ENCODE measurements at places on chromosomes 1 and 21.
A peak's percentile ranks its signal among the peaks of the same experiment; 100 is the strongest.

DNA sequence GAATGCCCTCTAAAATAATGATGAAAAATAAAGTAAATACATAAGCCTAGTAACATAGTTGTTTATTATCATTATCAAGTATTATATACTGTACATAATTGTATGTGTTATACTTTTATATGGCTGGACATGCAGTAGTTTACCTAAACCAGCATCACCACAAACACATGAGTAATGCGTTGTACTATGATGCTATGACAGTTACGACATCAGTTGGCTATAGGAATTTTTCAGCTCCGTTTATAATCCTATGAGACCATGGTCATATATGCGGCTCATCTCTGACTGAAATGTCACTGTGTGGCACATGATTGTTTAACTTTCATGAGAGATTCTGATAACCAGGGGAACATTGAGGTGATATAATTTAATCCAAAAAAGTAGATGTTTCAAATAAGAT, 352.1 kb downstream of the ST6GALNAC3 start:
- no peak for DNase-seq

DNA sequence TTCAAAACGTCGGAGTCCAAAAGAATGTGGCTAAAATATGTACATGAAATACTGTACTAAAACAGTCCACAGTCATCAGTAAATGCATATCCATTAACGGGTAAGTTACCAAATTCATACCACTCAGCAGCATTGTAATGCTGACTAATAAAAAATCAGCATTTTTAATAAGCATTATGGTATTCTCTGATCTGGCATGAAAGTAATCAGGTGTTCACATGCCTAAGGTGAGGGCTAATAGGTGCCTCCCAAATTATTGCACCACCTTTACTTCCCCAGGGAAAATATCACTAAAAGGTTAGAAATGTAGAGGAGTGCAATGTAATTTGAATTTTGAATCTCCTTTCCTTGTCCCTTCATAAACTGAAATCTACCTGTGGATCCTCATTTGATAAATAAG, 69.6 kb upstream of the PTGS2 start:
- no peak for DNase-seq

DNA sequence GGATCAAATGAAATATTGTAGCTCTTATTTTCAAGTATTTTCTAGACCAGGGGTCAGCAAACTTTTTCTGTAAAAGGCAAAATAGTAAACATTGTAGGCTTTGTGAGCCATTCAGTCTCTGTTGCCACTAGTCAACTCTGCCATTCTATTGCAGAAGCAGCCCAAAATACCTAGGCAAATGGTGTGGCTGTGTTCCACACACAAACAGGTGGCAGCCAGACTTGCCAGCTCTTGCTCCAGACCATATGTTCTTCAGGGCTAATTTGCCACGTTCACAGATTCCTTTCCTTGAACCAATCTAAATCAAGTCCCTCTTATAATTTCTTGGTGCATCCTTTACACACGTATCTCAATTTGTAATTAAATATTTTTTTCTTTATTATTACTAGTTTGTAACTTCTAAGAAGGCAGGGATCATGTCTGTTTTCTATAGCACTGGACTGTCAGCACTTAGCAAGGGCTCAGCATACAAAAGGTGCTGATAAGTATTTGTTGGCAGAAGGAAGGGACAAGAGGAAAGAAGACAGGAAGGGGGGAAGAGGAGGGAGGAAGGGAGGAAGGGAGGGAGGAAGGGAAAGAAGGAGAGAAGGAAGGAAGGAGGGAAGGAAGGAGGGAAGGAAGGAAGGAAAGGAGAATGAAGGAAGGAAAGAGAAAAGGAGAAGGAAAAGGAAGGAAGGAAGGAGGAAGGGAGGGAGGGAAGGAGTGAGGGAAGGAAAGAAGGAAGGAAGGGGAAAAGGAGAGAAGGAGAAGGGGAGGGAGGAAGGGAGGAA, 106.5 kb upstream of the EDEM3 start:
- DNase-seq, result no peak

GRCh38 chr21:44505673-44506278, 34.2 kb downstream of the KRTAP10-1 start:
- no peak for DNase-seq

DNA sequence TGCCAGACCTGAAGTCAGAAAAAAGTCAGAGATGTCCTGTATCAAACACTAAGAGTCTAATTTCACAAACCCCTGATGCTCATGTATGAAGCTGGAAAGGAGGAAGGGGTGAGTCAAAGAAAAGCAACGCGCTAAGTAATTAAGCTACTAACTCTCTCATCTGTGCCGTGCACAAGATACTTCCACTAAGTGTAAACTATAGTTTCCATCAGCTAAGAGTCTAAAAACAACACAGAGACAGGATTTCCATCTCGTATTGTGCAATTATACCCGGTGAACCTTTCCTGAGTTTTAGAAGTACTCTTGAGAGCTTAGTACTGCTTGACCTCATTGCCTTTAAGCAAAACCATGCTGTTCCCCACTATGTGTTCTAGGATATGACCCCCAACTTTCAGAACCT, 19.0 kb downstream of the DNALI1 start:
- no peak for DNase-seq

DNA sequence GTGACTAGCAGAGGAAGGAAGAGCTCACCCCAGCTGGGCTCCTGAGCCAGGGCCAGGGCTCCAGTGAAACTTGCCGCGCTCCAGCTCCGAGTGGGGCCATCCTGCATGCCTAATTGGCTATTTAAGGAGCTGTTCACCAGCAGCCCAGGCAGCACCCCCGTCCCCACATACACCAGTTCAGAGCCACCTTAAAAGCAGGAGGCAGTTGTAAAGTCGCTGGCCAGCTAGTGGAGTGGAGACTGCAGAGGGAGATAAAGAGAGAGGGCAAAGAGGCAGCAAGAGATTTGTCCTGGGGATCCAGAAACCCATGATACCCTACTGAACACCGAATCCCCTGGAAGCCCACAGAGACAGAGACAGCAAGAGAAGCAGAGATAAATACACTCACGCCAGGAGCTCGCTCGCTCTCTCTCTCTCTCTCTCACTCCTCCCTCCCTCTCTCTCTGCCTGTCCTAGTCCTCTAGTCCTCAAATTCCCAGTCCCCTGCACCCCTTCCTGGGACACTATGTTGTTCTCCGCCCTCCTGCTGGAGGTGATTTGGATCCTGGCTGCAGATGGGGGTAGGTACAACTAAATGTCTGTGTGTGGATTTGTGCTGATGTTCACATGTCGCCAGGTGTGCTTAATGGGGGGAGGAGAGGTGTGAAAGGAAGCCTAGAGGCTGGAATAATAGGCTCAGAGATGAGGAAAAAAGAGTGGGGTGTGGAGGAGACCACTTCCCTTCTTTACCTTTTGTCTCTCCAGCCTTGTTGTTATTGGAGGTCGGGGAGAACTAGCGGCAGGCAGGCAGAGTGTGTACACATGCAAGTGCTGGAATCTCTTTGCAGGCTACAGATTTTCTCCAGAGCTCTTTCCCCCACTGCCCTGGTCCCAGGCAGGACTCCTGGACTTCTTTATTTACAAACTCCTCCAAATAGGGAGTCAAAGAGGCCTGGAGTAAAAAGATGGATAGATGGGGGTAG, at the start of gene CA14:
TSS of gene CA14 (plus strand) at position 151 of the 962 bp plus-strand sequence. CDS start at position 506, 355 bp downstream.
- no peak for DNase-seq

- no peak for DNase-seq
Measured at GRCh38 chr1:165632152-165632469, 1.1 kb downstream of the MGST3 start.

GRCh38 chr1:247212627-247213617, 41.1 kb upstream of the ZNF124 start:
- no peak for DNase-seq

GRCh38 chr1:201020040-201020591, 3.4 kb downstream of the KIF21B start:
- no peak for DNase-seq

- DNase-seq, result no peak
Measured at GRCh38 chr1:210262897-210263272, 30.3 kb downstream of the SERTAD4 start.

GRCh38 chr1:236705771-236706170, 19.5 kb downstream of the ACTN2 start:
- no peak for DNase-seq

DNA sequence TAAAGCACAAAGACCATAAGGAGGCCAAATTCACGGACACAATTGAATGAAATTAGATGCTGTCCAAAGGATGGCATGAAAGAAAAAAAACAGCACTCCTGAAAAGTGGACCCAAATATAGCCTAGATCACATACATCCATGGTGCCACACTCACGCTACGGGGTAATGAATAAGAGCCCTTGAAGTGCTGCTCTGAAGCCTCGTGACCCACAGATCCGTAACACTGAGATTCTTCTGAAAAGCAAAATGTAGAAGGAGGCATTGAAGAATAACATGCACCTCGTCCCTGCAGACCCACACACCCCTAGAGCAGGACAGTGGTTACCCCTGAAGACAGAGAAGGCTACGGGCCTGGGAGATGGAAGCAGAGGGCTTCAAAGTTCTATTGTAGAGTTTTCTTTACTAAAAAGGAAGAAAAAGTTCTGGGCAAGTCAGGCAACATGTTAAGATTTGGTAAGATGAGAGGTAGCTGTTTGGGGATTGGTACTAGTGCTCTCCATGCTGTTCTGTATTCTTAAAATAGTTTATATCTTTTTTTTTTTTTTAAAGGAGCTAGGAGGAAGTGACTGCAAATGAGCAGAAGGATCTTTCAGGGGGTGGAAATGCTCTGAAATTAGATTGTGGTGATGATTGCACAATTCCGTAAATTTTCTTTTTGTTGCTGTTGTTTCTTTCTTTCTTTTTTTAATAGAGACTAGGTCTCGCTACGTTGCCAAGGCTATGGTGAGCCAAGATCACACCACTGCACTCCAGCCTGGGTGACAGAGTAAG, 4.1 kb upstream of the ITGB2 start:
- DNase-seq, result no peak

GRCh38 chr21:44454058-44454457, 1.3 kb upstream of the LRRC3 start:
- peak; percentile 9 for DNase-seq

Measured in sciatic nerve (tissue), 2 donors.